GM23338 (cell line): ENCODE measurements at places on chromosomes 1 and 21. TPM values are rescaled to one million over a fixed set of nuclear protein-coding genes. Genes with fewer than 3 reads are reported as not detected.

DNA sequence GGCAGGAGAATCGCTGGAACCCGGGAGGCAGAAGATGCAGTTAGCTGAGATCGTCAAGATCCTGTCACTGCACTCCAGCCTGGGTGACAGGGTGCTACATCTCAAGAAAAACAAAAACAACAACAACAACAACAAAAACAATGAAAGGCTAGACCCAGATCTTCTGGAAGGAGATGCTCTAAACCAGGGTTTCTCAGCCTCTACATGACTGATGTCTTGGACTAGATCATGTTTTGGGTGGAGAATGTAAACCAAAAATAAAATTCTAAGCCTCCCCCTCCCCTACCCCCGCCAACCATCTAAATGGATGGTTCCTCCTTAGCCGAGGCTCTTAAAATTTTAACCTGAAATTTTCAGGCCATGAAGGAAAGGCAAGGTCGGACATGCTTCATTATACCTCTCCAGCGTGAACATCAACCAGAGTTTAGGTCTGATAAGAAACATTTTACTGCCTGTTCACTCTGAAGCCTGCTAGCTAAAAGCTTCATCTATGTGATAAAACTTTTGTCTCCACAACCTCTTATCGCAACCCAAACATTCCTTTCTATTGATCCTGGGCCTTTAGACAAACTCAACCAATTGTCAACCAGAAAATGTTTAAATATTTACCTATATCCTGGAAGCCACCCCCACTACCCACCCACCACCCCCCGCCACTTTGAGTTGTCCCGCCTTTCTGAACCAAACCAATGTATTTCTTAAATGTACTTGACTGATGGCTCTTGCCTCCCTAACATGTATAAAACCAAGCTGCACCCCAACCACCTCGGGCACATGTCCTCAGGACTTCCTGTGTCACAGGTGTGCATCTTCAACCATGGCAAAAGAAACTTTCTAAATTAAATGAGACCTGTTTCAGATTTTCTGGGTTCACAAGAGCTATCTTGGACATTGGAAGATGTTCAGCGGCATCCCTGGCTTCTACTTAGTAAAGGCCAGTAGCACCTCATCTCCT lies 1.9 kb upstream of the CAPN2 start:
- H3K27me3 ChIP-seq, result peaks cover 44% of the 10 kb centered on the region
- peaks cover 8% of the 10 kb centered on the region for H3K4me1 ChIP-seq
- H3K36me3 ChIP-seq, result no peaks in the 10 kb centered on the region
- no peak overlapping the region for H3K4me3 ChIP-seq
- DNase-seq, result no peak

GRCh38 chr1:154994269-154994587 lies 842 bp downstream of the LENEP start:
- DNase-seq, result no peak
- peaks cover 5% of the 10 kb centered on the region; the same call in 1 of the 2 replicates for H3K4me1 ChIP-seq
- no peak overlapping the region for H3K4me3 ChIP-seq
- H3K27me3 ChIP-seq, result no peaks in the 10 kb centered on the region

DNA sequence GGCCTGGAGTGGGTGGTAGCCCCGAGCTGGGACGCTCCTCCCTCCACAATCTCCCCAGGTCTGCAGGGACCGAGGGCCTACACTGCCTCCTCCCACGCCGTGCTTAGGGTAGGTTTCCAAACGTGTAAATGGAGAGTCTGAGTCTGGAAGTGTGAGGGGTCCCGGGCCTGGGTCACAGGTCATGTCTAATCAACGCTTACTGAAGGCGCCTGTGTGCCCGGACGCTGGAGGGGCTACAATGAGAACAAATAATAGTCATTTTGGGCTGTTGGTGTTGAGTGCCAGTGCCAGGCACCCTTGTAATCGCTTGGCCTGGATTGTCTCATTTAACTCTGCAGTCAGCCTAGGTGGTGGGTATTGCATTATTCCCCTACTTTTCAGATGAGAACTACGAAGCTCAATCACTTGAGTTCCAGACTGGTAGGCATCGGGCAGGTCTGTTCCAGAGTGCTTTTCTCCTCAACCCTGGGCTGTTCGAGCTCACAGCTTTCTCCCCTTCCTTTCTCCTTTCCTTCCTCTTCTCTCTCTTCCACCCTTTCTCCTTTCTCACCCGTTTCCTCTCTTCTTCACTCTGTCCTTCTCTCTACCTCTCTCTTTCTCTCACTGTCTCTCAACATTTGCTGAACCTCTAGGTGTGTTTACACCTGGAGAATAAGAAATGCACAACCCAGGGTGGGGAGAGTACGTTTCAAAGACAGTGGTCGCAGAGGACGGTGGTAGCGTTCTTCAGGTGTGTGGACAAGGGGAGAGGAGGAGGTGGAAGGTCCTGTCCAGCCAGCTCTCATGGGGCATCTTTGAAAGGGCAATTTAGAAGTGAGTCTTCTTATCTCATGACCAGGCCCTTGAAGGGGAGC lies 883 bp downstream of the SLC66A1 start:
- peaks cover 10% of the 10 kb centered on the region for H3K27me3 ChIP-seq
- H3K36me3 ChIP-seq, result no peaks in the 10 kb centered on the region
- 0 out of 2 replicates have a peak, but pooled peaks cover 8% of the 10 kb centered on the region for H3K4me1 ChIP-seq
- H3K4me3 ChIP-seq, result peak overlapping the region; percentile 92
- H3K27ac ChIP-seq, result no peak overlapping the region

The RABGAP1L gene
- 113 and 136 TPM in 2 replicates for polyA plus RNA-seq

GRCh38 chr21:44294391-44295162 lies 5.3 kb upstream of the PFKL start:
- H3K4me3 ChIP-seq, result no peak overlapping the region
- H3K36me3 ChIP-seq, result no peaks in the 10 kb centered on the region
- peaks cover 10% of the 10 kb centered on the region; the same call in 1 of the 2 replicates for H3K27me3 ChIP-seq
- no peaks in the 10 kb centered on the region for H3K4me1 ChIP-seq
- H3K27ac ChIP-seq, result no peak overlapping the region

DNA sequence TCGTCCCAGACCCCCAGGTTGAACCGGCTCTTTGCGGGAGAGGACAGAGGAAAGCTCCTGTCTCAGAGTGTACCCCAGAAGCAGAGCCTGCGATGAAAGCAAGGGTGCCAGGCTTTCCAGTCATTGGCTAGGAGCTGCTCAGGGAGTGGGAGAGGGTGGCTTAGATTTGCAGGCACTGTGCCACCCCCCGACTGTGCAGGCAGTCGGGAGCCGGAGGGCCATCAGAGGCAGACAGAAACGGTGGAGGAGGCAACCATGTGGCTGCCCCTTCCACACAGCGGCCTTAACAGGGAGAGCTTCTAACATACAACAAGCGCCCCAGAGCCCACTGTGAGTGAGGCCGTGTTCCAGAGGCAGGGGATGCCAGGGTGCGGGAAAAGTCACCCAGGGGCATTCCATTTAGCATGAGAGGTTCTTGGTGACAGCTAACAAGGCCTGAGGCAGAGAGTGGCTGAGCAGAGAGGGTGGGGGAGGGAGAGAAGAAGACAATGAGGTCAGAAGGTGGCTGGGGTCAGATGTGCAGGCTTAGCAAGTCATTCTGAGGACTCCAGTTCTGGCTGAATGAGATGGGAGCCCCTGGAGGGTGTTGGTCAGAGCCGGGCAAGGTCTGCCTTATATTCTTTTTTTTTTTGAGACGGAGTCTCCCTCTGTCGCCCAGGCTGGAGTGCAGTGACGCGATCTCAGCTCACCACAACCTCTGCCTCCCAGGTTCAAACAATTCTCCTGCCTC lies 9.5 kb upstream of the C1orf167 start:
- no peak overlapping the region for H3K27ac ChIP-seq
- H3K36me3 ChIP-seq, result no peaks in the 10 kb centered on the region; the same call in 1 of the 2 replicates
- no peaks in the 10 kb centered on the region for H3K27me3 ChIP-seq
- H3K4me1 ChIP-seq, result no peaks in the 10 kb centered on the region; the same call in 1 of the 2 replicates
- no peak overlapping the region for H3K4me3 ChIP-seq

- no peaks in the 10 kb centered on the region for H3K4me1 ChIP-seq
- H3K36me3 ChIP-seq, result no peaks in the 10 kb centered on the region
- H3K27me3 ChIP-seq, result no peaks in the 10 kb centered on the region
- no peak overlapping the region for H3K4me3 ChIP-seq
- DNase-seq, result no peak
These were observed 212.8 kb downstream of the LTN1 start for GRCh38 chr21:28779914-28780313.

The PROK1 gene
- not detected in 2 replicates for polyA plus RNA-seq

DNA sequence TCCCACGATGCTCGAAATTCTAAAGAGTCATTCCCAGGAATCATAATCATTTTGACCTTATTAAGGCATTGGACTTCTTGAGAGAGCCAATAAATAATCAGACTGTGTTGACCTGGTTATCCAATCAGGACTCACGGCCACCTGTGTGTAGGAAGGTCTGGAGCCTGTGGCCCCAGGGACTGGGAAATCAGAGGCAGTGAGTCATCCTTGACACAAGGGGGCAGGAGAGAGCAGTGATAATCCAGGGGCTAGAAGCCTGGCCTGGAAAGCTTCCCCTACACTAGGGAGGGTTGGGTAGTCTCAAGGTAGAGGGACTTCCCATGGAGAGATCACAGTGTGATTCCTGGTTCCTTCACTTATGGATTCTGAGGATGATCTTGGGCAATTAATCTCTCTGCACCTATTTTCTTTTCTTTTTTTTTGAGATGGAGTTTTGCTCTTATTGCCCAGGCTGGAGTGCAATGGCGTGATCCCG lies 4.7 kb downstream of the MR1 start:
- no peak overlapping the region for H3K4me3 ChIP-seq
- H3K27me3 ChIP-seq, result no peaks in the 10 kb centered on the region
- H3K27ac ChIP-seq, result no peak overlapping the region
- H3K4me1 ChIP-seq, result peaks cover 4% of the 10 kb centered on the region; the same call in 1 of the 2 replicates
- no peaks in the 10 kb centered on the region for H3K36me3 ChIP-seq
- DNase-seq, result peak; percentile 91

- no peaks in the 10 kb centered on the region for H3K27me3 ChIP-seq
- no peaks in the 10 kb centered on the region for H3K36me3 ChIP-seq
- H3K4me1 ChIP-seq, result peaks cover 10% of the 10 kb centered on the region
- H3K27ac ChIP-seq, result no peak overlapping the region
These were observed 560 bp downstream of the PLEKHM2 start for GRCh38 chr1:15684468-15685291.

The SLC6A17 gene
- polyA plus RNA-seq, result 0.03 and 0.16 TPM in 2 replicates

- H3K4me1 ChIP-seq, result no peaks in the 10 kb centered on the region
- no peak for DNase-seq
- no peak overlapping the region for H3K4me3 ChIP-seq
- no peaks in the 10 kb centered on the region for H3K27me3 ChIP-seq
These were observed 8.0 kb upstream of the HEATR1 start for GRCh38 chr1:236612349-236612748.
